ENCODE measurements at places on chromosomes 5 and 9. TPM values are rescaled to one million over a fixed set of nuclear protein-coding genes. Genes with fewer than 3 reads are reported as not detected.

Gene UHRF2
- total RNA-seq, result 59.5 TPM

Gene PMPCA
- 112 TPM for total RNA-seq

Gene ESM1
- 0.56 TPM for total RNA-seq

Gene RETREG1
- total RNA-seq, result 10.1 TPM

DNA sequence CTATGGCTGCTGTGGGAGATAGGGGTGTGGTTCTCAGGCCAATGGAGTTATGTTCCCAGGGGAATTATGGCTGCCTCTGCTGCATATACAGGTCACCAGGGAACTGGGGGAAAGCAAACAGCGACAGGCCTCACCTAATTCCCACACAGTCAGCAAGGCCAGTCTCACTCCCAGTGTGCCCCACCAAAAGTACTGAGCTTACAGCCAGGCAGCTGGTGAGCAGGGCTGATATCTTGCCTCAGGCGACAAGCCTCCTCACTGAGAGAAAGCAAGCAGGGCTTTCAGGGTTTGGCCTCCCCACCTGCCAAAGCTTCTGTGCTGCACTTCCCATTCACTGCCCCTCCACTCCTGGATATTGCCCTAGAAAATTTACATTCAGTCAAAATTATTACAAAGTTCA, 273.8 kb upstream of the TARS1 start:
- no peak overlapping the region for H3K4me3 ChIP-seq
- H3K36me3 ChIP-seq, result no peaks in the 10 kb centered on the region
- H3K27ac ChIP-seq, result no peak overlapping the region
- DNase-seq, result no peak
- no peaks in the 10 kb centered on the region for H3K27me3 ChIP-seq

All from activated CD4-positive, alpha-beta memory T cell treated with anti-CD3 and anti-CD28 coated beads for 36 hours (primary cell).